ENCODE measurements at places on chromosomes 3 and 15. TPM values are rescaled to one million over a fixed set of nuclear protein-coding genes. Genes with fewer than 3 reads are reported as not detected.
A peak's percentile ranks its signal among the peaks of the same experiment; 100 is the strongest.

REC114 gene
- total RNA-seq, result not detected

TEX55 gene
- total RNA-seq, result not detected

TRPM1 gene
- total RNA-seq, result not detected

DNASE1L3 gene
- total RNA-seq, result 0.84 TPM

C2CD4A gene
- total RNA-seq, result 2.3 TPM

CPN2 gene
- not detected for total RNA-seq

TNFSF10 gene
- total RNA-seq, result 18.6 TPM

PLSCR5 gene
- not detected for total RNA-seq

WHAMM gene
- total RNA-seq, result 19.4 TPM

ACOX2 gene
- 10.2 TPM for total RNA-seq

IL16 gene
- 2.1 TPM for total RNA-seq

CACNA2D2 gene
- 0.56 TPM for total RNA-seq

ALPK3 gene
- 461 TPM for total RNA-seq

THAP10 gene
- total RNA-seq, result 0.76 TPM

OR5K4 gene
- total RNA-seq, result not detected

GRCh38 chr15:90862964-90863778 is 5.2 kb upstream of the FURIN start:
- no peak for DNase-seq

- DNase-seq, result no peak
Observed at GRCh38 chr3:45947361-45947760, 4.1 kb downstream of the CXCR6 start.

DNA sequence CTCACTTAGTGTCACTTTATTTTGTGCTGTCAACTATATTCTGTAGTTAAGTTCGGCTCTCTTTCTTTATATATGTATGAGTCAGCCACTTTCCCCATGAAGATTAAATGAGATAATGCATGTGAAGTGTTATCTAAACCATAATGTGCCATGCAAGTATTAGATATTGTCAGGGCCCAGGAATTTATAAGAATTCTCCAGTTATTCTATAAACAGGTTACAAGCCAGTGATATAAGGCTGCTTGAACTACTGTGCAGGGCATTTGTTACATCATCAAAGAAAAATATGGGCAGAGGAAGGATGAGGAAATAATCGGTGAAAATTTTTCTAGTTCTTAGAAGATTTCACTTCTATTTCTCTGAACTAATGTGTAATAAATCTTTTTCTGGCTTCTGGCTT is 1049.0 kb upstream of the NR2F2 start:
- DNase-seq, result no peak

- no peak for DNase-seq
Observed at GRCh38 chr3:67384760-67385397, 269.5 kb downstream of the SUCLG2 start.

DNA sequence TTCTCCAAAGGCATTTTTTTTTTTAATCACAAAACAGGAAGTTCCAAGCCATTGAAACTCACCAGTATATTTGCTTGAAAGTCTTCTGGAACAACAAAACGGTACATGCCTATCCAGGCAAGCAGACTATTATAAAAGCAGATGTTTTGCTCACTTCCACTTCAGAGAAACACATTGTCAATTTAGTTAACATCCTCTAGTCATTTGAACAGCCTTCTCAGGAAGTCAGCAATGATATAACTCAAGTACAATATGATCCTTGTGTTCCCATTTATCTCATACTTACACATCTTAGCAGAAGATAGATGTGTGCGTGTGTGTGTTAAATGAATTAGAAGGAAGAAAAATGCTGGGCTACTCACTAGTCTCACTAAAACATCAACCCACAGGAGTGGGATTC is 30.4 kb downstream of the MECOM start:
- DNase-seq, result no peak

DNA sequence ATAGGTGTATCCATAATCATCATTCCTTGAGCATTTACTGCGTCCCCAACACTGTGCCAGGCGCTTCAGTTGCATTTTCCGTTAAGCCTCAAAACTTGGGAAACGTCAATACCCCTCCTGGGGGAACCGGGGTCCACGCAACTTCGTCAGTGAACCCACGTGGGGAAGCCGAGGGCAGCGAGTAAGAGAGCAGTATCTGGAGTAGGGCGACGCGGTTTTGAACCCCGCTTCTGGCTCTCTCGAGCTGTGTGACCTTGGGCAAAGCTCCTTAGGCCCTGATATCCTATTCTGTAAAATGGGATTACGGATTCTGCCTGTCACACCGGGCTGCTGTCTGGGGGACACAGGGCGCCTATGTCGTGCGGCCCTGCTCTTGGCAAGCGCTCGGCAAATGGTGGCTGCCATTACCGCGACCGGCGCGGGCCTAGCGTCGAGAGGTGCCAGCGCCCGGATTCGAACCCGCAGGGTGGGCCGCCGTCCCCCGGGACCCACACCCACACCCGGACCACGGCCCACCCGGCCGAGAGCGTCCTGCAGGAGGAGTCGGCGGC is 590 bp downstream of the POLG start:
- no peak for DNase-seq

DNA sequence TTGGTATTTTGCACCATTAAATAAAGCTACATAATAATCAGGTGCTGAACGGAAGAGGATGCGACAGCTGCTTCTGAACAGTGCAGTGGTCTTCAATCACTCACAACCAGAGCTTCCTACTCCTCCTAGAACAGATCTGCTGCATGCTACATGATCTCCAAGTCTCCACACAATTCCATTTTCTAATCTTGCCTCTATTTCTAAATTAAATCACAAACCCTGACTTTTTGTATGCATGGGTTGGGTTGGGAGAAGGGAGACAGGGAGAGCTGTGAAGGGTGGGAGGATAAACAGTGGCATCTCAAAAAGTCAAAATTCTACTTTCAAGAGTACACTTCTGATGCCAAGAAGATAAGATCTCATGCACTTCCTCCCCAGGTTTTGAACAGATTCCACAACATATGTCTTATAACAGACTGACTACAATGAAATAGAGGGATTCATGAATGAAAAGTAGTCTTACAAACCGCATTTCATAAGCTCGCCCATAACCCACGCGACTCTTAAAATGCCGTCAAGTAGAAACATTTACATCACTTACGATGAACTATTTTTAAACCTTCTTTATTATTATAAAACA is 57.2 kb downstream of the CHSY1 start:
- DNase-seq, result no peak

DNA sequence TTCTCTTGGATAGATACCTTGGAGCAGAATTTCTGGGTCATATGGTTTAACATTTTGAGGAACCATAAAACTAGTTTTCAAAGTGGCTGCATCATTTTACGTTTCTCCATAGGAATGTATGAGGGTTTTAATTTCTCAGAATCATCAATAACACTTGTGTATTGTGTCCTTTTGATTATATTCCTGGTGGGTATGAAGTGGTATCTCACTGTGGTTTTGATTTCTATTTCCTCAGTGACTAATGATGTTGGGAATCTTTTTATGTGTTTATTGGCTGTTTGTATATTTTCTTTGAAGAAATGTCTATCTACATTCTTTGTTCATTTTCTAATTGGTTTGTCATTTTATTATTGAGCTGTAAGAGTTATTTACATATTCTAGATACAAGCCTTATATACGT is 28.8 kb downstream of the CDIN1 start:
- no peak for DNase-seq

DNA sequence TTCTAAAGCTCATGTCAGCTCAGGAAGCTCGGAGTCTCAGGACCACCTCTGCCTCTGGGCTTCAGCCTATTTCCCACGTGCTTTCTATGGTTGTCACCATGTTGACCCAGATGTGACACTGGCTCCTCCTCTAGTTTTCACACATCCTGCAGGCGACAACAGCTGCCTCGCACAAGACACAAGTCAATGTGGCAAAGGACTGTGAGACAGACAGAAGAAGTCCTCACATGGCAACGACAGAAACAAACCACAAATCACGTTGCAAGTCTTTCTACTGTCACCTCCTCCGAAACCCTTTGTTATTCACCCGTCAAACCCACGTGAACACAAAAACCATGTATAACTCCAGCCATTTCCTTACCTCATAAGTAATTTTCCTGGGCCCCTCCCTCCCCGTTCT is 194.5 kb downstream of the MEX3B start:
- no peak for DNase-seq

DNA sequence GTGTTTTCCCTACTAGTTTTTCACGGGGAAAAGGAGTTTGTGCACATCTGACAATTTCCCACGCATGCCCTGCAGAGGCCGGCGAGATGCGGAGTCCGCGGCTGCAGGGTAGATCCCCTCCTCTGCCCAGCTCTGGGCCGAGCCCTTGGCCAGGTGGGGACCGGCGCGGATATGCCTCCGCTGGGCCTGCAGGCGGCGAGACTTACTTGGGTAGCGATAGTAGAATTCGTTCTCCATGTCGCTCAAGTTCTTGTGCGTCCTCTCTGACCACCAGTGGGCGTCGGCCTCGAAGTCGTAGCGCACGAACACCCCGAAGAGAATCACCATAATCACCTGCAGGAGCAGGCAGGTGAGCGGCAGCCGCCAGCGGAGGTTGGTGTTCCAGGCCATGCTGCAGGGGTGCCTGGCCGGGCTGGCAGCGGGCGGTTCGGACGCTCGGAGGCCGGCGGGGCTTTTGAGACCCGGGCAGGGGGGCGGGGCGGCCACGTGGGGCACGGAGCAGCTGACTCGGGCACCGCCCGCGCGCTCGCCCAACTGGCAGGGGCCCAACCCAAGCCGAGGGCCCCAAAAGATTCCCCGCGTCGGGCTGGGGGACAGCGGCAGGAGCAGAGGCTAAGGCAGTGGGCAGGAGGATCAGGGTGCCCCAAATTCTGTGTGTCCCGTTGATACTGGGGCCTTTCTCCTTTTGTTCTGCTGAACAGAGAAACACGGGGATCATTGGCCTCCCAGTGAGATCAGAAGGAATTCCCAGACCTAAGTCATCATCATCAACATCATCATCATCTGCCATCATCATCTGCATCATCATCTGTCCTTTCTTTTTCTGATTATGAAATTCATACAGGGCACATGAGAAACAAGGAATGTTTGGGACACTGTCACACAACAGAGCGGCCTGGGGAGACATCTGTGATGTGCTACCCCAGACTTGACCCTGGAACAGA is at the start of gene RHCG:
TSS of gene RHCG (minus strand) at position 429 of the 944 bp plus-strand sequence. CDS start at position 390, 39 bp downstream.
- no peak for DNase-seq

GRCh38 chr15:51403072-51403878 is 61.8 kb downstream of the GLDN start:
- DNase-seq, result no peak

GRCh38 chr3:51163051-51163450 is 222.0 kb upstream of the MANF start:
- no peak for DNase-seq

GRCh38 chr15:29864501-29864900 is 42.2 kb upstream of the TJP1 start:
- DNase-seq, result no peak

- DNase-seq, result no peak
Observed at GRCh38 chr15:83960192-83960829, 275.3 kb upstream of the GOLGA6L4 start.

DNA sequence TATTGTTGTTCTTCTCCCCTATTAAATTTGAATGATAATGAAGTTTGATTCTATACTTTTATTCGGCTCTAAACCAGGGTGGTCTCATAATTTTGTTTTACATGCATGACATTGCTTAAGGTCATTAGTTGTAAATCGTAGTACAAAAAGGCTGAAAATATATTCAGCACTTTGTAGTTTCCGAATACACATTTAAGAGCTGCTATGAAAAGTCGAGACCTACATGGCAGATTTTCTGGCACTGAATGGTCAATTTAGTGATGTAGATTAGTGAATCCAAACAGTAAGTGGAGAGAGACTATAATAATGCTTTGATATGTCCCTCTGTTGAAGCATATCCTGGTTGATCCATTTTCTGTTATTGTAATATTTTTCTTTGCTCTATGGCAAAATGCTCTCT is 254.0 kb upstream of the SOX2 start:
- DNase-seq, result no peak

GRCh38 chr3:99253963-99254355 is 352.5 kb upstream of the DCBLD2 start:
- no peak for DNase-seq

DNA sequence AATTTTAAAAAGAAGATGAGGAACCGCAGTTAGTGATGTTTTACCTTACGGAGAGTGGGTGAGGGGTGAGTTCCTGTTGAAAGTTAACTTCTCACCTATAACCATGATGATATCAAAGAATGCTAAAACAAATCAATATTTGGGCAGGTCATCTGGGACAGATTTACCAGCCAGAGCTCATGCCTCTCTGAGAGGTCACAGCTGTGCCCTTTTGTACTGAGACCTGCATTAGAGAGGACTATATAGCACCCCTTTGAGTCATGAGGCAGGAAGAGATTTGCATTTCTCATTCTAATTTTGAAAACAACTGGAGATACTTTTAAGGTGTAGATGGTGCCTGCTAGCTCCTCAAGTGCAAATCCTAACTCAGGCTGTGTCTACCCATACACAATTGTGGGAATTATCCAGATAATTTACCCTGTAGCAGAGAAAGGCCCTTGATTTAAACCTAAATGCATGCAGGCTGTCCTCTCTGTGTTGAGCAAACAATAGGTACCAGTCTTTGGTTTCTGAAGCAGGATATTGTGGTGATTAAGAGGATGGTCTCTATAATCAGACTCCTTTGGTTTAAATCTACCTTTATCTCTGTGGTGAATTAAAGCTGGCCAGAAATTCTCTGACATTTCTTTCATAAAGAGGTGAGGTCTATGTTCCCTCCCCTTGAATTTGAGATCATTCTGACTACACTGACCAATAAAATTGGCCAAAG is 5.8 kb upstream of the TM4SF4 start:
- DNase-seq, result no peak

- DNase-seq, result no peak
Observed at GRCh38 chr15:33923446-33923845, 44.9 kb upstream of the CHRM5 start.

GRCh38 chr3:163039636-163040035 is 1543.0 kb downstream of the OTOL1 start:
- no peak for DNase-seq

- DNase-seq, result no peak
Observed at GRCh38 chr3:101194392-101194791, 126.0 kb downstream of the IMPG2 start.

GRCh38 chr3:50674349-50675178 is at the start of gene DOCK3:
DOCK3 (plus strand) TSS chr3:50674927; CDS start chr3:50675264, 337 bp downstream.
- peak; percentile 69 for DNase-seq

DNA sequence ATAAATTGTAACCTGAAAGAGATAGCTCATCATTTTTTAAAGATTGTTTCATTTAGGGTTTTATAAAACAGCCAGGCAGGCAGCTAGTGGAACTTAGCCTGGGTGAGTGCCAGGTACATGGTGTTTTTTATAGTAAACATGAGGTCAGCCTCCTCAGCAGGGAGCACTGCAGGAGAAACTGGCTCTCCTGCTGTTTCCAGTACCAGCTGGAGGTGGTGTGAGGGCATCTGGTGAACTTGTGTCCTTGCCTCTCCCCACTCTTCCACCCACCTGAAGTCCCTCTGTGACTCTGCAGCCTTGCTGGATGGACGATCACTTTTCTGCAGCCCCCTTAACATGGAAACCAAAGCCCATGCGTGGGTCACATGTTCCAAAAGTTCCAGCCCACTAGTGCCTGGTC is 128.4 kb downstream of the FAM174B start:
- DNase-seq, result no peak

Measured in psoas muscle (tissue), 8 donors.